ENCODE measurements at places on chromosomes 16 and 17.

DNA sequence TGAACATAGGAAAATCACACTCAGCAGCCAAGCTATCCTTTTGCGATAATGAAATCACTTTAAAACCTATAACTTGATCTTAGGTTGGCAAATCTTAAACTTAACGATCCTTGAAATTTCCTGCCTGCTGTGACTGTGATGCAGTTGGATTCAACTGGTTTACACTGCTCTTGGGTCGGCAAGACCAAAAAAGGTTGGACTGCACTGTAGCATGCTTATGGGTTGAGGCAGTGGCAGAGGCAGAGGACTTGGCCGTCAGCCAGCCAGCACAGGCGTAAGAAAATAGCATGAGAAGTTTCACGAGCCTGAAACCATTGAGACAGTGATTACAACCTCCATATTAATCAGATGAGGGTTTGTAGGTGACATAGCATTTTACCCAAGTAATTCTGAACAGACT lies 21.4 kb downstream of the WSB1 start:
- DNase-seq, result peak; percentile 89

DNA sequence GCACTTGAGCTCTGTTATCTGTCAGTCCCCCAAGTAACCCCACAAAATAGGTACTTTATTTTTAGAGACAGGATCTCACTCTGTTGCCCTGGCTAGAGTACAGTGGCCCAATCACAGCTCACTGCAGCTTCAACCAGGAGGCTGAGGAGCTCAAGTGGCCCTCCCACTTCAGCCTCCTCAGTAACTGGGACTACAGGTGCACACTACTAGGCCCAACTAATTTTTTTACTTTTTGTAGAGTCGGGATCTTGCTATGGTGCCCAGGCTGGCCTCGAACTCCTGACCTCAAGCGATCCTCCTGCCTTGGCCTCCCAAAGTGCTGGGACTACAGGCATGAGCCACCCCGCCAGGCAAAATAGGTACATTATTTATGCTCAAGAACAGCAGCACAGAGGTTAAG lies 99.6 kb downstream of the MGAT5B start:
- DNase-seq, result no peak

DNA sequence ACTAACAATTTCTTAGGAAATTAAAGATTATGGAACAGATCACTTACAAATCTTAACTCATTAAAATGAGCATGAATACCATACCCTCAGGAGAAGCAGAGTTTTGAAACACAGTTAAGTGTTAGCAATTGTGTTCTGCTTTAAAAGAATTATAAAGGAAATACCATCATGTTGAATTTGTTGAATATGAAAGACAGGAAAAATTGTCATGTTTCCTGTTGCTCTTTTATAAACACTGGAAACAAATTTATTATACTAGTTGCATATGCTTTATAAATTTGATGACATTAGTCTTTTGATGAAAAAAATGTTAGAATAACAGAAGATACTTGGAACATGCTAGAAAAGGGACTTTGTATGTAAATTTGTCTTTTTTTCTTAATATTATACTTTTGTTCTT lies 59.7 kb downstream of the VMP1 start:
- DNase-seq, result peak; percentile 44

GRCh38 chr17:61481421-61481820 lies 29.2 kb downstream of the TBX4 start:
- no peak for DNase-seq
